ENCODE measurements at places on chromosomes 1 and 21. TPM values are rescaled to one million over a fixed set of nuclear protein-coding genes. Genes with fewer than 3 reads are reported as not detected.

The LCK gene
- 0.90 TPM for total RNA-seq

The RIMKLA gene
- total RNA-seq, result 0.69 TPM

DNA sequence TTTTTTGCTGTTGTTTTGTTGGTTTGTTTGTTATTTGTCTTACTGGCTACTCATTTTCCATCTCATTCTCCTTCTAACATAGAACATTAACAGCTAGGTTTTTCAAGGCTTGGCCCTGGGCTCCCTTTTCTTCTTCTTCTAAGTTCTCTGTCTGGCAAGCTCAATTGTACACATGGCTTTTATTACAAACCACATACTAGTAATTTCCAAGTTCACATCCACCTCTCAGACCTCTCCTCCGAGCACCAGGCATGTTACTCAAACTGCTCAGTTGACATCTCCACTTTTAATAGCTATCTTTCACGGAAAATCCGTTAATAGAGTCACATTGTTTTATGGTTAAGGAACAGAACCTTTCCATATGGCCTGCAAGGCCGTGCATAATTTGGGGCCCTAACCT is 736.9 kb upstream of the ADAMTS5 start:
- DNase-seq, result no peak

DNA sequence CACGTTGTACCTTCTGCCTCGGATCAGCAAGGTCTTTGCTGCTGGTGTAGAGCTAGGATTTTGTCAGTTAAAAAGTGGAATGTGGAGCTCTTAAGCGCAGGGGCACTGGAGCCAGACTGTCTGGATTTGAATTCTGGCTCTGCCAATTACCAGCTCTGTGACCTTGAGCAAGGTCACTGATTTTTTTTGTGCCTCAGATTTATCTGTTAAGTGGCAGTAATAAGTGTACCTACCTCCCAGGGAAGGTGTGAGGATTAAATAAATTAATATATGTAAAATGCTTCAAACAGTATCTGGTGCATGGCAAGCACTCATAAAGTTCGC is 40.3 kb downstream of the UBE2U start:
- DNase-seq, result no peak
